HL-60 (cell line): ENCODE measurements at places on chromosomes 4 and X.

DNA sequence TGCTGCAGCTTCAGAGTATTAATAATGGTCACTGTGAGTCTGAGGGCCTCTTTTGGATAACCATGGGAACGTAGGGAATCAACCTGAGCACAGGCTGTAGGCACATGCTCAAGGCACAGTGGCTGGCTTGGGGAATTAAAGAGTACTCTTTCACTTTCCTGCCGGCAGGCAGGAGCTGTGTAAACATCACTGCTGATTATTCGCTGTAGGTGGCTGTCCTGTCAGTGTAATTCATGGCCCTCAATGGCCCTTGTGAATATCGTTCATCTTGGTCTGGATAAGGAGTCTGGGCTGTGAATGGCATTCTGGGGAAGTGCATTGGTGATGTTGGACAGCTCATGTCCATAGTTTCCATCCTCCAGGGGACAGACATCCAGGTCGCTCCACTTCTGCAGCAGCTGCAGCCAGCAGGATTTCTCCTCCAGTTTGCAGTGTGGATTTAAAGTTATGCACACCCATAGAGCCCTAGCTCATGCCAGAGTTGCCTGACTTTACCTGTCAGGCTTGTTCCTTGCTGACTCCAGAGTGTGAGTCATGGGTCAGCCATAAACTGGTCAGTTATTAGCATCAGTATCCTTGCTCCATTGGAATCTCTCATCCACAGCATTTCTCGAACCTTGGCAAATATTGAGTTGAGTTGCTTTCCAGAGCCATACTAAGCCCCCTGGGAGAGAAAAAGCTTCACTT lies 43.0 kb downstream of the C4orf33 start:
- DNase-seq = no peak

GRCh38 chr4:158810487-158811215 lies 41.8 kb downstream of the FNIP2 start:
- DNase-seq = no peak

DNA sequence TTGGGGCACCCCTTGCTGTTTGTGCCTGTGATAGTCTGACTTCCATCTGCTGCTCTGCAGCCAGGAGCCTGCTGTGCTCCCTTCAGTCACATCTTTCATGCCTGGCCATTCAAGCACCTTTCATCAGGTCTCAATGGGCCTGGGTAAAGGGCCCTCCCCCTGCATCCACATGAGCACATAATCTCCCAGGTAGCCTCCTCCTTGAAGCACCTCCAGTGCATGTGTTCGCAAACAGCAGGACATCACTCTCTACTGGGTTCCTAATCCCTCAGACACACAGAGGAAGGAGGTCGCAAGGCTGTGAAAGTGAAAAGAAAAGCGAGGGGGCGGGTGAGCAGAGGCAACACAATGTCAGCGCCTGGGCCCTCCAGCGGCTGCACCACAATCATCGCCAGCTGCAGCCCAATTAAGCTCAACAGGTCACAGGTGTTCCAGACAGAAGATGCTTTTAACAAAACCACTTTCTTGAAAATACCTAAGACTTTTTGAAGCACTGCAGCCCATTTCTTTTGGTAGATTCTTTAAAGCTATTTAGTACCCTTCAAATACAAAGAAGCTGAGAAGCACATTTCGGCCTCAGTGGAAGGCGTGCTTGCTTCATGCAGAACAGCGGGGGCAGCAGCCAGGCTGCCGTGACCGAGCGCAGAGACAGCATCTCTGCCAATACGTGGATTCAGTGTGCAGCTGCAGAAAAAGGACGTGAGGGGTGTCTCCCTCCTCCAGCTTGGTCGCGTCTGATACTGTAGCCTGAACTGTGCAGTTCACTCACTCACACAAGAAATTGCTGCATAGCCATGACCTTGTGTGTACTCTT lies 92.2 kb upstream of the SPRY1 start:
- DNase-seq = no peak

GRCh38 chr4:137427411-137427810 lies 104.9 kb downstream of the PCDH18 start:
- DNase-seq = no peak

DNA sequence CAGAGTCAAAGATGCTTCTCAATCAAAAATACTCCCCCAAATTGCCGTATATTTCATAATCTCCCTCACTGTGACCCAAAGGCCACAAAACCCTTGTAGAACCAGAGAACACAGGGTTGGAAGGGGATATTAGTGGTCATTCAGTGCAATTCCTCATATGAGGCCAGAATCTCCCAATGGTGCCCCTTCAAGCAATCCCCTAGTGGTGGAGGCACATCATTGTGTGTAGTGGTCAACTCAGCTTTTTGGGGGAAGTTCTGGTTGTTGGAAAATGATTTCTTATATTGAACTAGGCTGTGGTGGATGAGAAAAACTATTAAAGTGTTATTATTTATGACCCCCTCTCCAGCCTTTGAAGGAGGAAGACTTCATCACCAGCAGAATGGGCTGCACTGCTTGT lies 17.6 kb upstream of the BOD1L1 start:
- DNase-seq = no peak
